ENCODE measurements at places on chromosomes 2 and 18.

GRCh38 chr2:107582487-107582886, 244.2 kb upstream of the RGPD4 start:
- H3K4me3 ChIP-seq = no peak overlapping the region
- no peak overlapping the region for H3K27ac ChIP-seq
- H3K27me3 ChIP-seq = no peaks in the 10 kb centered on the region
- H3K4me1 ChIP-seq = no peaks in the 10 kb centered on the region
- no peak for DNase-seq

DNA sequence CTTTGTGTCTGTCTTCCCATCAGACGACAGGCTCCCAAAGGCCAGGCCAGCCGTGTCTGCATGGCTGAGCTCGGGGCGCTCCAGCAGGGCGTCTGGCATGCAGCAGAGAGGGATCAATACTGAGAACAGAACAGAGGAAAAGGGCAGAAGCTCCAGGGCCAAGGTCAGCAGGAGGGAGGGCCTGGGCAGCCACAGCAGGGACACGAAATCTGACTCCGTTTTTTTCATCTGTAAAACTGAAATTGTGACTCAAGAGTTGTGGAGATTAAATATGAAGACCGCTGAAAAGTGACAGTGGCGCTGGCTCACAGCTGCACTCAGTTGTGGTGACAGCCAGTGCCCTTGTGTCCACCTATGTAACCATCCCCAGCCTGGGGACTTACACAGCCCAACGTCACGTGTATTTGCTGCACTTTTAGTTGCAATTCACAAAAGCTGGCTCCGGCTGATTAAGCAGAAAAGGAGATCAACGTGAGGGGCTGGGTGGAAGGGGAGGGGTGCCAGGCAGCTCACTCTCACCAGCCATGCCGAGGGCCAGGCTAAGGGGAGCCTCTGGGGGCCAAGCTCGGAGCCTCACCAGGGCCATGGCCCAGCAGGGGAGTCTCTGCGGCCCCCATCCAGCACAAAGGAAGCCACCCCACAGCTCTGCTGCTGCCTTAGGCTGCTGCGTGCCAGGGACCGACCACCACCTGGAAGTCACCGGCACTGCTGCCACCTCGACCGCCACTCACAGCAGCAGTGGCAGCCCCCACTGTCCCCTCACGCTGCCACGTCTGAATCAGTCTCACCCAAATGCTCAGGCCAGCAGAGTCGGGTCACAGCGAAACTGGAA, 74.7 kb downstream of the EIPR1 start:
- H3K27ac ChIP-seq = peak overlapping the region; percentile 7
- H3K4me3 ChIP-seq = peak overlapping the region; percentile 45
- peaks cover 33% of the 10 kb centered on the region for H3K36me3 ChIP-seq
- H3K4me1 ChIP-seq = peaks cover 16% of the 10 kb centered on the region

GRCh38 chr18:46386788-46387187, 270.2 kb downstream of the LOXHD1 start:
- H3K27ac ChIP-seq = no peak overlapping the region
- H3K4me3 ChIP-seq = no peak overlapping the region
- H3K4me1 ChIP-seq = no peaks in the 10 kb centered on the region
- no peaks in the 10 kb centered on the region for H3K27me3 ChIP-seq
- DNase-seq = no peak

- H3K36me3 ChIP-seq = no peaks in the 10 kb centered on the region
- no peak for DNase-seq
- H3K4me3 ChIP-seq = no peak within 1 kb of the TSS
- no peak within 1 kb of the TSS for H3K27ac ChIP-seq
Measured at GRCh38 chr2:228181098-228182019, at the start of gene SPHKAP. SPHKAP (minus strand) TSS chr2:228181687; CDS start chr2:228181598, 89 bp downstream.

GRCh38 chr18:45270289-45270771, 344.9 kb upstream of the SLC14A2 start:
- H3K4me1 ChIP-seq = no peaks in the 10 kb centered on the region
- DNase-seq = no peak
- H3K4me3 ChIP-seq = no peak overlapping the region
- no peaks in the 10 kb centered on the region for H3K27me3 ChIP-seq
- no peaks in the 10 kb centered on the region for H3K36me3 ChIP-seq

DNA sequence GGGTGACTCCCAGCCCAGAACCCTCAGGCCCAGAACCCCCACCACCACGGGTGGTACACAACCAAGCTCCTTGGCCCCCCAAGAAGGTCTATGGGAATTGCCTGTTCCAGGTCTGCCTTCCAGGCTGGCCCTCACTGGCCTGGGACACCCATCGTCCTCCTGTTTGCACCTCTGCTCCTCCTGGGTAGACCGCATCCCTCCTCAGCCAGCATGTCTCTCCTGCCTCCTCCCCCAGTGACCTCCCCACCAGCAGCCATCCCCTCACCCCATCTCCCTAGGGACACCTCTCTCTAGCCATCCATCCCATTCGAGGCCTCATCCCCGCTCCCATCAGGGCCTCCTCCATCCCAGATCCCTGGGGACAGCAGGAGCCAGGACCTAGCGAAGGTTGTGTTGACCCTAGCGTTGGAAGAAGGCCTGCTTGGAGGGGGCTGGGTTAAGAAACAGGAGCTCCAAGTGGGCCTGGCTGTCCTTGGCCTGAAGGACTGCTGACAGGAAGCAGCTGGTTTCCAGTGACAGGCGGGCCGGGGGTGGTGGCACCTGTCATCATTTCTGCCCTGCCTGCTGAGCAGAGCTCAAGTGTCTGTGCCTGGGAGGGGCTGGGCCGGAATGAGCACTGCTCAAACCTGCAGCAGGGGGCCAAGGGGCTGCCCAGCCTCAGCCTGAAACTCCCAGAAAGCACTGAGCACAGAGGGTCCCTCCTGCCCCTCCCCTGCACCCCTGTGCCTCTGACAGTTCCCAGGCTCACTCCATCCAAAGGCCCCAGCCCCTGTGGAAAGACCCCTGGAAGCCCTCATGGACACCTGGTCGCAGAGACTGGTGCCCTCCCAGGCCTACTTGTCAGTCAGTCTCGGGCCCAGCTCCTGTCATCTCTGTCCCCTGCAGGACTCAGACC, 96.0 kb upstream of the OTOS start:
- H3K4me1 ChIP-seq = peaks cover 2% of the 10 kb centered on the region
- no peak for DNase-seq
- H3K27me3 ChIP-seq = peaks cover 5% of the 10 kb centered on the region
- H3K36me3 ChIP-seq = no peaks in the 10 kb centered on the region
- H3K27ac ChIP-seq = no peak overlapping the region

DNA sequence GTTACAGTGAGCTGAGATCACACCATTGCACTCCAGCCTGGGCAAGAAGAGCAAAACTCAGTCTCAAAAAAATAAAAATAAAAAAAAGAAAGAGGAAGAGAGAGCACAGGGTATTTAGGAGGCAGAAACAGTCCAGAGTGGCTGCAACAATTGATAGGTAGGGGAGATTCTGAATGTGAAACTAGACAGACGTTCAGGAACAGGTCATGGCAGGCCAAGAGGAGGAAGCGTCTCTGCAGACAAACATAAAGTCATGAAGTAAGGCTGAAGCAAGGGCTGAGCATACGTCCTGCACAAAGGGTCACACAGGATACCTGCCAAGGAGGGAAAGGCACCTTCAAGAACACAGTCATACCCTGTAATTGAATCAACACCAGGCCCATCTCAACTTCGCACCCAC, 64.1 kb upstream of the ZNF532 start:
- H3K27ac ChIP-seq = peak overlapping the region; percentile 16
- DNase-seq = no peak
- no peaks in the 10 kb centered on the region for H3K36me3 ChIP-seq
- peaks cover 5% of the 10 kb centered on the region for H3K4me1 ChIP-seq

GRCh38 chr2:135162786-135163185, 110.7 kb downstream of the RAB3GAP1 start:
- no peaks in the 10 kb centered on the region for H3K4me1 ChIP-seq
- no peak overlapping the region for H3K27ac ChIP-seq
- H3K36me3 ChIP-seq = peaks cover 78% of the 10 kb centered on the region
- H3K4me3 ChIP-seq = no peak overlapping the region
- no peaks in the 10 kb centered on the region for H3K27me3 ChIP-seq

GRCh38 chr2:74585406-74586185, 31.1 kb downstream of the DOK1 start:
- no peaks in the 10 kb centered on the region for H3K27me3 ChIP-seq
- H3K4me3 ChIP-seq = peak overlapping the region; percentile 4
- no peak for DNase-seq
- H3K4me1 ChIP-seq = peaks cover 8% of the 10 kb centered on the region

DNA sequence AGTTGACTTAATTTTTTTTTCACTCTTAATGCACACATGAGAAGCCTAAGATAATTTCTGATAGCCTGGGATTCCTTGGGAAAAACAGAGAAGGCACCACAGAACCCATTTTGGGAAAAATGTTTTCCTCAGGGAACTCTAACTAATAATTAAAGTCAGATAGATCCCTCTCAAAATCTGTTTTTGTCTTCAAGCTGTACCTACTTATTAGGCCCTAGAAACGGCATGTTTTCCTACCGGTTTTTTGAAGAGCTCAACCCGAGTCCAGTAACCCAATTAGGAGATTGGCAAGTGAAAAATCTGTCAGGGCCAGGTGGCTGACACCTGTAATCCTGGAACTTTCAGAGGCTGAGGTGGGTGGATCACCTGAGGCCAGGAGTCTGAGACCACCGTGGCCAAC, 16.1 kb upstream of the PDK1 start:
- H3K27me3 ChIP-seq = no peaks in the 10 kb centered on the region
- H3K4me3 ChIP-seq = no peak overlapping the region
- no peak overlapping the region for H3K27ac ChIP-seq
- peaks cover 38% of the 10 kb centered on the region for H3K36me3 ChIP-seq
- H3K4me1 ChIP-seq = no peaks in the 10 kb centered on the region

DNA sequence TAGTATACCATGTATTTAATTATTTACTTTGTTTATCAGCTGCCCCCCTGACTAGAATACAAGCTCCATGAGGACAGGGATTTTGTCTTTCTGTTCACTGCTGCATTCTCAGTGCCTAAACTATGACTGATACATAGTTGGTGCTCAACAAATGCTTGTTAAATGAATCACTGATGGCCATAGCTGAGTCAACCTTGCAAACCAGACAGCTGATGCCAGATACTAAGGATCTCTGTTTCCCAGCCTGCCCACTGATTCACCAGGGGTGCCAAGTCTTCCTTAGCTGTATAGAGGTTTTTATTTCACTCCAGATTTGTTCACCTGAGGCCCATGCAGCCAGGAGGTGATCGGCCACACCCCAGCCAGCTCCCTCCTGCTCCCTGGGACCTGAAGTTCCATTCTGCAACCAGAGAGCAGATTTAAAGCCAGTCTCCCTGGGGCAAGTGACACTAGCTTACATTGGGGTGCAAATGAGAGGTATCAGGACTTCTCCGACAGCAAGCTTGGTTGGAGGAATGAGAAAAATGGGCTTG, 92.2 kb downstream of the C1QL2 start:
- no peak overlapping the region for H3K4me3 ChIP-seq
- no peaks in the 10 kb centered on the region for H3K36me3 ChIP-seq
- DNase-seq = no peak
- no peak overlapping the region for H3K27ac ChIP-seq

- peaks cover 3% of the 10 kb centered on the region for H3K36me3 ChIP-seq
- H3K27ac ChIP-seq = peak overlapping the region; percentile 68
- H3K27me3 ChIP-seq = peaks cover 8% of the 10 kb centered on the region
- DNase-seq = no peak
- peaks cover 30% of the 10 kb centered on the region for H3K4me1 ChIP-seq
Measured at GRCh38 chr18:6413579-6414117, 1.1 kb downstream of the L3MBTL4 start.

GRCh38 chr2:241316825-241317224, 1.1 kb downstream of the SEPTIN2 start:
- peak overlapping the region; percentile 100 for H3K27ac ChIP-seq
- H3K27me3 ChIP-seq = no peaks in the 10 kb centered on the region
- peaks cover 79% of the 10 kb centered on the region for H3K4me1 ChIP-seq

DNA sequence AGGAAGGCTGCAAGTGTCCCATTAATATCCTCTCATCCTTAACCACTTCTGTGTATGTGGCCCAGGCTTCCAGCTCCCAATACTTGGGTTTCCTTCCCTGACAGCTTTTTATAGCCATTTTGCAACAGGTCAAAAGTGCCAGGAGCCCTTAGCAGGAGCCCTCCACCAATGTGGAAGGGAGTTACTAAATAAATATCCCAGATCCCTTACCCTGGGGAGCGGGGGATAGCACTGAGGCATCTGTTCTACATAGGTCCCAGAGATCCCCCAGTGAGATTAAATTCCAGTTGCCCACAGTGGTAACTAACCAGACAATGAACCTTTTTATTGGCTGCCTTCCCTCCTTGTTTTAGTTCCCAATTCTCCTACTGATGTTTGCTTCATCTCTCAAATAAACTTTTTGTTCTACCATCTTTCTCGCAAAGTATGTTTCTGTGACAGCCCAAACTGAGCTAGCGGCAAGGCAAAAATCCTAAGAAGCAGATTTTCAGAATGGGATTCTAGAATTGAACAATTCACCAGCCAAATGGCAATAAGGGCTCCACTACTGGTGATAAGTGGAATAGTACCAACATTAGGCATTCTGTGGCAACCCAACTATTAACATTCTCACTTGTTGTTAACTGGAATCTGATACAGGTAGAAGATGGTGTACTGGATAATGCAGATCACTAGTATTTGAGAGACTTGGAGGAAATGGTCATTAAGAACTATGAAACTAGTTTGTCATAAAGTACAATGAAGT, 83.9 kb upstream of the MAPRE2 start:
- peaks cover 24% of the 10 kb centered on the region for H3K27me3 ChIP-seq
- H3K27ac ChIP-seq = no peak overlapping the region
- H3K4me1 ChIP-seq = no peaks in the 10 kb centered on the region
- no peak for DNase-seq
- H3K36me3 ChIP-seq = no peaks in the 10 kb centered on the region
- no peak overlapping the region for H3K4me3 ChIP-seq

- no peaks in the 10 kb centered on the region for H3K36me3 ChIP-seq
- no peak overlapping the region for H3K4me3 ChIP-seq
- H3K27me3 ChIP-seq = peaks cover 40% of the 10 kb centered on the region
- DNase-seq = no peak
Measured at GRCh38 chr2:118240276-118240675, 152.0 kb downstream of the INSIG2 start.

DNA sequence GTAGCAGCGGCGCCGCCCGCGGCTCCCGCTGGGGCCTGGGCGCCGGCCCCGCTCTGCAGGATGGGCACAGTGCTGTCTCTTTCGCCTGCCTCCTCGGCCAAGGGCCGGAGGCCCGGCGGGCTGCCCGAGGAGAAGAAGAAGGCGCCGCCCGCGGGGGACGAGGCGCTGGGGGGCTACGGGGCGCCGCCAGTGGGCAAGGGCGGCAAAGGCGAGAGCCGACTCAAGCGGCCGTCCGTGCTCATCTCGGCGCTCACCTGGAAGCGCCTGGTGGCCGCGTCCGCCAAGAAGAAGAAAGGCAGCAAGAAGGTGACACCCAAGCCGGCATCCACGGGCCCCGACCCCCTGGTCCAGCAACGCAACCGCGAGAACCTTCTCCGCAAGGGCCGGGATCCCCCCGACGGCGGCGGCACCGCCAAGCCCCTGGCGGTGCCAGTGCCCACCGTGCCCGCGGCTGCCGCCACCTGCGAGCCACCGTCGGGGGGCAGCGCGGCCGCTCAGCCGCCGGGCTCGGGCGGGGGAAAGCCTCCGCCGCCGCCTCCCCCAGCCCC, 369 bp downstream of the CDK5R2 start:
- no peak overlapping the region for H3K27ac ChIP-seq
- peaks cover 55% of the 10 kb centered on the region for H3K27me3 ChIP-seq
- H3K36me3 ChIP-seq = no peaks in the 10 kb centered on the region
- H3K4me3 ChIP-seq = no peak overlapping the region

Measured in activated B cell treated with CpG ODN at 0.5 μM for 24 hours (primary cell).